NCI-H2029 treated with DMSO at 0.1 percent for 48 hours (cell line): ENCODE measurements at places on chromosomes 5 and 9.

- DNase-seq: no peak
These were observed 1032.7 kb downstream of the NR2F1-AS1 start for GRCh38 chr5:92548346-92548745.

- no peak for DNase-seq
These were observed 142.4 kb downstream of the C9orf152 start for GRCh38 chr9:110065532-110065931.

GRCh38 chr5:180128671-180129261 is 57.2 kb upstream of the RNF130 start:
- DNase-seq: no peak

DNA sequence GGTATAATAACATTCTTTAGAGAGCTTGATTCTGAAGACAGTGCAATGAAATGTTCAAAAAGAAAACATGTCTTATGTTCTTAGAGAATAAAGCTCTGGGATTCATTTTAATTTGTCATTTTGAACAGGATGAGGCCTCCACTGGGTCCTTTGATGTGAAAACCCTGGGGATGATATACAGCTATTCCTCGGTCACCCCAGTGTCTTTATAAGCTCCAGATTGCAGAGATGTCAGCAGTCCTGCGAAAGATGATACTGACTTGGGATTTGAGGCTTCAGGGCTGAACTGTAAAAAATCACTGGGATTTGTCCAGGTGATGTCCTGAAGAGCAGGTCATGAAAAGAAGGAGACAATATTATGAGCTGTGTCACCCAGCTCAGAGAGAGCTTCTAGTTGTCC is 529.7 kb upstream of the ZNF608 start:
- no peak for DNase-seq

GRCh38 chr5:56176871-56177533 is 56.1 kb downstream of the ANKRD55 start:
- no peak for DNase-seq

DNA sequence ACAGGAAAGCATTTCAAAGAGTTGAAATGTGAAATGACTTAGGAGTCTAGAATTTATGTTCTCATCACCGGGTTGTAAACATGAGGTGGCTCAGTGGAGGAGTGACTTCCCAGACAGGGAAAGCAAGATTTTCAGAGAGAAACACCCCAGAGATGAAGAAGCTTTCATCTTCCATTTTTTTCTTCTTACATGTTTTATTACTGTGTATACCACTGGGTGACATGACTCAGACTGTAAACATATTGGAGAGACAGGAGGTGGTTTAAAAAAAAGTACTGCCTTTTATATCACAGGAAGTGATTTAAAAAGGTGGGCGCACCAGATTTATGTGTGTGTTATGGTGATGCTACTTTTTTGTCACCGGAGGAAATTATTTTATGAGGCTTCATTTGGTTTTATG is 209.1 kb upstream of the TUT7 start:
- DNase-seq: no peak

DNA sequence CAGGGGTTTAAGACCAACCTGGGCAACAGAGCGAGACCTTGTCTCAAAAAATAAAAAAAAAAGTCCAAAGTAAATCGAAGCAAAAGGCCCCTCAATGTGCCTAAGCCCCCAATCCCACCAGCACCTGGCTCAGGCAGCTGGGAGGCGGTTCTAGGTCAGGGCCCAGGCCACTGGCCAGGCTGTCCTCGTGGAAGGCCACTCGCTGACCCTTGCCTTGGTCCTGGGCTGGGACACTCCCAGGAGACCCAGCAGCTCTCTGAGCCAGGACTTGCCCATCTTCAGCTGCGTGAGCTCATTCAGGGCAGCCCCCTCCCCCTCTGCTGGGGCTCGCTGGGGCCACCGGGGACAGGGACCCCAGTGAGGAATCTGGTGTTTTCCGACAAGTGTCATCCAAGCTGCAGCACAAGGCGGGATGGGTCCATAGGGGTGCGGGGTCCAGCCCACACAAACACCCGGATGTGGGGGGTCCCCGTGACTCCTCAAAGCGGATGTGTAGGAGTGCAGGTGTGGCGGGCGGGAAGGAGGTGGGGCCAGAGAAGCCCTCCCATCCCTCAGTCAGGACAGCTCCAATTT is 4.0 kb downstream of the AGPAT2 start:
- no peak for DNase-seq

- DNase-seq: no peak
These were observed 487.2 kb downstream of the SEMA5A start for GRCh38 chr5:9058666-9059065.

- no peak for DNase-seq
These were observed 97.4 kb upstream of the MAST4 start for GRCh38 chr5:66498791-66499207.

DNA sequence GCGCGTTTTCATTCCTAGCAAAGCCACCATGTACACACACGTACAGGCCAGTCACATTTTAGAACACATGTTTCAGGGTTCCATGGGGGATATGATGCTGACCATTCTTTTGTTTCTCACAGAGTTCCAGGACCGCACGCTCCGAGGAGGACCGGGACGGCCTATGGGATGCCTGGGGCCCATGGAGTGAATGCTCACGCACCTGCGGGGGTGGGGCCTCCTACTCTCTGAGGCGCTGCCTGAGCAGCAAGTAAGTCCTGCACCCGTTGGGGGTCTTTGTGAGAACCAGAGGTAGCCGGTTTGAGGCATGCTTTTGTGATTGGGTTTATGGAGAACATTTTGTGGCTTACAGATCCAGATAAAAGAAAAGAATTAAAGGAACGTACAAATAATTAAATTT is 30.8 kb downstream of the ADAMTSL1 start:
- no peak for DNase-seq
